Osteoblast (primary cell): ENCODE measurements at places on chromosomes 16 and 17.
A peak's percentile ranks its signal among the peaks of the same experiment; 100 is the strongest.

DNA sequence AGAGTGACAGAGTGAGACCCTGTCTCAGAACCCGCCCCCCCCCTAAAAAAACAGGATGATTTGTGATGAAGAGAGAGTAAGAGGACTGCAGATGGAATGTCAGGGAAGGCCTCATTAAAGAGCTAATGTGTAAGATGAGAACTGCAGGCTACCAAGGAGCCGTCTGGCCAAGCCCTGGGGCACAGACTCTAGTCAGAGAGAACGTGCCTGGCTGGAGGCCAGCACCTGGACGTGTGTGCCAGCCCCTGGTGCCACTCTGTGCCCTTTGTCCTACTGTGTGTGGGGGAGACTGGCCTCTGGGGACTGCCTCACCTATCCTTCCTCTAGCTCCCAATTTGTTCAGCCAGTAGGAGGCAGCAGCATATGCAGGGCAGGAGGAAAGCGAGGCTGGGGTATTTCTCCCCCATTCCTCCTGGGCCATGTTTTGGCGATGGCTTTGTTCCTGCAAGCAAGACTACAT, 37.1 kb downstream of the KNOP1 start:
- DNase-seq: no peak

- peak; percentile 98 for DNase-seq
These were observed 4.3 kb downstream of the RHBDF1 start for GRCh38 chr16:67884-68789.

DNA sequence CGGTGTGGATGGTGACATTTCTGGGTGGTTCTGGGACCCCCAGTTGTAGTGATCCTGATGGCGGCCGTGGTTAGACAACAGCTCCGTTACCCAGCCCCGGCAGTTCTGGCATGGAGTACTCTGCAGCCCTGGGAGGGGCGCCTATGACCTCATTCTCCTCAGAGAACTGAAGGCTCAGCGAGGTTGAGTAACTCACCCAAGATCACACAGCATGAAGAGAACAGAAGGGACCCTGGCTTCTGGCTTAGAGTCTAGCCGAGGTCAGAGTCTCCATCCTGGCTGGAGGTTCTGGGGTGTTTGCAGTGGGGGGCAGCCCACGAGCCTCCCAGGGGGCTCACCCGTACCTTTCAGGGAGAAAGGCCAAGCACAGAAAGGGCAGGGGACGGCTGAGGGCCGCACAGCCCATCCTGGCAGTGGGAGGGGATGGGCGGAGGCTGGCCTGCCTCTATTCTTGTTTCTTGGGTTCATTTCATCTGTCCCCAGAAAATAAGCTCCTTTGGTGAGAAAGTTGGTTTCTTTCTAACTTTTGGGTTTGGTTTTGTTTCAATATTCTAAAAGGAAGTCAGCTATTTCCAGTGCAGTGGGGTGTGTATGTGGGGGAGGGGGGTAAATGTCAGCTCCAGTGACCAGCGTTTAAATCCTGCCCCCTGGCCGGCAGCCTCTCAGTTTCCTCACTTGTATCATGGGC, 13.2 kb downstream of the ZFPM1 start:
- DNase-seq: no peak

GRCh38 chr16:2473999-2474876, 689 bp upstream of the TBC1D24 start:
- DNase-seq: peak; percentile 99

DNA sequence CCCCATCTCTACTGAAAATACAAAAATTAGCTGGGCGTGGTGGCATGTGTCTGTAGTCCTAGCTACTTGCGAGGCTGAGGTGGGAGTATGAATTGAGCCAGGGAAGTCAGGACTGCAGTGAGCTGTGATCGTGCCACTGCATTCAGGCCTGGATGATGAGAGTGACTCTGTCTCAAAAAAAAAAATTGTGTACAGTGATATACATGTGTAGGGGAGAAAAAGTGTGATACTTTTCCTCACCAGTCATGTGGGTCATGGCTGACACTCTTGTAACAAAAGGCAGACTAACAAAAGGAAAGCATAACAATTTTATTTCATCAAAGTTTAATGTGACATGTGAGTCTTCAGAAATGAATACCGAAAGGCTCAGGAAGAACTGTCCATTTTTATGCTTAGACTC, 2.0 kb upstream of the ABCC12 start:
- no peak for DNase-seq

DNA sequence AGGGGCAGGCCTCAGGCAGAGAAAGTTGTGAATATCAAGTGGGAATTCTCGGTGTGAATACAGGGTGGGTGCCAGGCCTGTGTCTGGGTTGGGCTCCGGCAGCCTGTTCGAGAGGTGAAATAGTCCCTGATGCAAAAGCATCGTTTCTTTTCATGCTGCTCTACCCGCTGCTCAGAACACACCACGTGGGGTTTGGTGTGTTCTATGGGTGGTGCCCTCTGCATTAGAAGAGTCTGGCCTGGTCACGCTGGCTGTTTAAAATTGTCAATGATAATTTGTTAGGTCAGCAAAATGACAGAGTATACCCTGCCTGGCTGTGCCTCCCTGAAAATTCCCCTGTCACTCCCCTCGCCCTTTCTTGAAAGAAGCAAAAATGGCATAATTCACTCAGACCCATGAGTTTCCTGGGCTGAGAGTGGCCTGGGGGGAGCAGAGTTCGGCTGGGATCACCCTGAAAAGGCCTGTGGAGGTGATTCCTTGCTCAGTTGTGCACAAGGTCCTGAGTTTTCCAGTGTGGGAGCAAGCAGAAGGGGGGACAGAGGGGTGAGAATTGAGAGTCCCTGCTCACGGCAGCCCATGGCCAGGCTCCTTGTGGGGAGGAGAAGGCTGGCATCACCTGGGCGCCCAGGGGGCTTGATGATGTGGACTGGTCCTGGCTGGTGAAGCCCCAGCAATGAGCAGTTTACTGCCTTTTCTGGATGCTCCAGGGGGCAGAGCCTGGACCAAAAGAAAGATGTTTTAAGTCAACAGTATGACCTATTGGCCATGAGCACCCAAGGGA, 3.2 kb downstream of the CACNG5 start:
- DNase-seq: no peak

GRCh38 chr17:1056761-1057160, 59.8 kb downstream of the TIMM22 start:
- no peak for DNase-seq

- peak; percentile 81 for DNase-seq
These were observed 82.0 kb upstream of the ALOX12 start for GRCh38 chr17:6913608-6914443.

GRCh38 chr16:4366016-4366415, 5.6 kb upstream of the VASN start:
- no peak for DNase-seq

DNA sequence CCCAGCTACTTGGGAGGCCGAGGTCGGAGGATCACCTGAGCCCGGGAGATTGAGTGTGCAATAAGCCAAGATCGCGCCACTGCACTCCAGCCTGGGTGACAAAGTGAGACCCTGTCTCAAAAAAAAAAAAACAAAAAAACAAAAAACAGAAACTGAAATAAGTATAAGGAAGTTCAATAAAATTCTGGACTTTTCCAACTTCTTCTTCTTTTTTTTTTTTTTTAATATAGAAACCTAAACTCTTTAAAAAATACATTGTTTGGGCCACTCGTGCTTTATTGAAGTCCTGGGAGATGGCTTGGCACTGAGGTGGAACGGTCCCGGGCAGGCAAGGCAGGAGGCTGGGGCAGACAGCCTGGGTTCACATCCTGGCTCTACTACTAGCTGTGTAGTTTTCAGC, 36.8 kb downstream of the KATNIP start:
- DNase-seq: no peak

DNA sequence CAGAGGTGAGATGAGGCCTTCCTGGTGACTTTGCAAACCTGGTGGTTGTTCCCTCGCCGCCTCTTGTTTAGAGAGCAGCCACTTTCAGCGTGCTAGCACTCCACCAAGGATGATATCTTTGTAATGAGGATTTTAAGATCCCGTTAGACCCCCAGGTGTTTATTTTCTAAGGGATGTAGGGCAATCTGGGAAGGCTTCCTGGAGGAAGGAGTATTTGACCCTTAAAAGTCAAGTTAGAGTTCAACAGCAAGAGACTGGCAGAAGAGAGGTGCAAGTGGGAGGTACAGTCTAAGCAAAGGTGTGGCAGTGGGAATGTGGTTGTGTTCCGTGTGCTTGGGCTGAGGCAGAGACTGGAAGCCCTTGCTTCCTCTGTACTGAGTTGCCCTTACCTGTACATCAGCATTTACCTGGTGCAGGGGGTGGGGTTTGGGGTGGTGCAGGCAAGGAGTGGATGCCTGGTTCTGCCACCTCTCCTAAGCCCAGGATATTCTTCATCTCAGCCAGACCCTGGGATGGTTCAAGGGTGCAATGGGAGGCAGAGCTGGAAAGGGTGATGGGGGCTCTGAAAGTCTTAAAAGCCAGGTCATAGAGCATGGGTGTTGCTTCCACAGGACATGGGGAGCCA, 83.6 kb downstream of the SDR42E1 start:
- DNase-seq: no peak

- DNase-seq: no peak
These were observed 138.3 kb downstream of the FOXL1 start for GRCh38 chr16:86716649-86717048.

DNA sequence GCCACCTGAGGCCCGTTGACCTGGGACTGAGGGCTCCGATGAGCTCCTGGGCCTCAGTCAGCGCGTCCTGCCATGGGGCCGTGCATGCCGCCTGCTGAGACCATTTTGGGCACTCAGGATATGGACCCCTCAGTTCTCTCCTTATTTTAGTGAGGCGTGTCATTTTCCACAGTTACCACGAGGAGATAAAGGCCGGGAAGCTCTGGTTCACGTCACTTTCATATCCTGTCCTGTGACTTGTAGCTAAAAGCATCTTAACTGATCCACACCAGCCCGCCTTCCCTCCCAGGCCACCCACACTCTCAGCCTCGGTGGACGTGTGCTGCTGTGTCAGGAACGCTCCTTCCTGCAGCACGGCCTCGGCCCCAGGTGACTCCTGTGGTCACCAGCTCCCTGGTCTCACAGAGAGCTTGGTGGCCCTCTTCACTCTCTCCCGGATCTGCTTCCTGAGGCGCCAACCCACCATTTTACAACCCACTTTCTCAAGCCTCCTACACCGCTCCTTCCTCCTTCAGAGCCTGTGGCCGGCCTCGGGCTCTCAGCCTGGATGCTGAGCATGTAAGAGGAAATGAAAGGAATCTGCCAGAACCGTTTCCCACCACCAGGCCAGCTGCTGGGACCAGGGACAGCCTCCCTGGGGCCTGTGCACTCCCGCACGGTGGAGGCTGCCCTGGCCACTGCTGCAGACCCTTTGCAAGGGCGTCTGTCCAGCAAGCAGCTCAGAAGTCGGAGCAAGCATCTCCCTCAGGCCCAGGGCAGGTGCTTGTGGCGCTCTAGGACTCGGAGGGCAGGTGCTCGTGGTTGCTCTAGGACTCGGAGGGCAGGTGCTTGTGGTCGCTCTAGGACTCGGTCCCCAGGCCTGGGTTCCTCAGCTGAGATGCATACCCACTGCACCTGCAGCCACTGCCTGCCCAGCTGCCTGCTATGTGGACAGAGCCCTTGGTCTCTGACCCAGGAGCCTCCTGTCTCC, 23.9 kb upstream of the FASN start:
- DNase-seq: no peak

DNA sequence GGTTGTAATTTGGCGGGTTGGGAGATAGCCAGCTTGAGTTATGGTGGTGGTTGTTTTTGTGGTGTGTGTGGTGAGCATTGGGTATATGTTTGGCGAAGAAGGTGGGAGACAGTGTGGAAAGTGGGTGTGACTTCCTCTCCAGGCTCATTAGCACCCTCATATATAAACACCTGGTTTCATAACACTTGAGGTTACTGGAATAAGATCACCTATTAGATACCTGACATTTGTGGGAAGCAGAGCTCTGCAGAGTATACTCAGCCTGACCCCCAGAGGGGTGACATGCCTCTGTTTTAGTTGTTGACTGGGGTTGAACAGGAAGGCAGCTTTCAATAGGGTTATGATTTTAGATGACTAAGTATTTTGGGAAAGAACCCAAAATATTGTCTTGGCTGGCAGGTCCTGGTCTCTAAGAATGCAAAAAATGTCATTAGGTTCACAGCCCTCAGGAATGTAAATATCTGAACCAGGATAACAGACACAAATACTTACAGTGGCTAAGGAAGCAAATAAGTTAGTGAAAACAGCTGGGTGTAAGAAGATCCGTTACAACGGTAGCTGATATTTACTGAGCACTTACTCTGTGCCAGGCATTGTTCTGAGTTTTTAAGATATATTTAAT, 18.3 kb upstream of the EFCAB13 start:
- peak; percentile 97 for DNase-seq

GRCh38 chr16:4882633-4883285, 35.5 kb downstream of the UBN1 start:
- DNase-seq: peak; percentile 79

DNA sequence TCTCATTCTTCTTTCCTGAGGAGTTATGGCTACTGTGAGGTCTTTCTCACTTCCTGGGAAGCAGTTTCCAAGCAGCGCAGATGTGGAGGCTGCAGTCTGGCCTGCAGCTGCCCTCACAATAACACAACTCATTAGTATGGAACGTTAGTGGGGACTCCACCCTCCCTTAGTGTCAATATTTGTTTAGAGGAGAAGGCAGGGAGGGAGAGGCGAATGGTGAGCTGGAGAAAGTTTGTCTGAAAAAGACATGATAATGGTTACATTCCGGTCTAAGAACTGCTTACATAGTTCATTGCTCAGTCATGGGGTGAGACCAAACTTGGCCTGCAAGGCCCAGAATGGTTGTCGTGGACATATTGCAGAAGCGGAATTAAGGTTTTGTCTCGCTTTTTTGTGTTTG, 170.2 kb downstream of the HS3ST3B1 start:
- DNase-seq: peak; percentile 50

GRCh38 chr16:4933871-4934395, 3.0 kb downstream of the PPL start:
- no peak for DNase-seq

DNA sequence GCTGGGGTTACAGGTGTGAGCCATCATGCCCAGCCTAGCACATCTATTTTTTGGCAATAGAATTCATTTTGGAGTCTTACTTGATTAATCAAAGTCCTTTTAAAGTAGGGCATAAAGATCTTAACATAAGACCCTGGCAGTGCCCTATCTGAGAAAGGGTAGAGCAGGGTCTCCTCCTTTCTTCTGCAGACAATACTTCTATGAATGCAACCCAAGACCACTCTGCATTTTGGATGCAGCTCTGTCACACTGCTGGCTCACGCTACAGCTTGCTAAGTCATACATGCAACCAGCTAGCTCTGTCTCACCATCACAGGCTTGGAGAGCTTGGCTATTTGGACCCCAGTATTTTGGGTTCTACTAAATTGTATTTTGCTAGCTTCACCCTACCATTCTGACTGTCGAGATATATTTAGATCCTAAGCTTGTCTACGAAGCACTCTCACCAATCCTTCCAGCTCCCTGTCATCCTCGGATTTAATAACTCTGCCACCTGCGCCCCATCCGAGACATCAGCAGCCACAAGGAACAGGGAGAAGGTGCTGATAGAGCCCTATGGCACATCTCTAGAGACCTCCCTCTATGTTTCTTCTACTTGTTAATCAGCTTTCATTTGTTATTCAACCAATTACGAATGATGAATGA, 45.1 kb downstream of the RBFOX3 start:
- no peak for DNase-seq

DNA sequence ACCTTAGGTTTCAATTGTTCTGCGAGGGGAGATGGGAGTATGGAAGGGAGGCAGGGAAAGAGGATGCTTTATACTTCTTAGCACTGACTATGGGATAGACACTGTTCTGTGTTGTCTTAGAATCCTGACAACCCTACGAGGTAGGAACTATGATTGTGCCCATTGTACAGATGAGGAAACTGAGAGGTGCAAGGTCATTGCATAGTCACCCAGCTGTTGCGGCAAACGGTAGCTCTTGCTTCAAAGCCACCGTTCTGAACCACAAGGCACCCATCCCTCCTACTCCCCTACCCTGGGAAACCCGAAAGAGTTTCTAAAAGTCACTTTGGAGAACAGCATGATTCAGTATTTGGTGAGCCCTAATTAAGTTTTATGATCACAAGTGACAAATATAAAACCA, 7.5 kb downstream of the CCDC40 start:
- peak; percentile 14 for DNase-seq
